ENCODE measurements at places on chromosomes 1 and 21. TPM values are rescaled to one million over a fixed set of nuclear protein-coding genes. Genes with fewer than 3 reads are reported as not detected.

DNA sequence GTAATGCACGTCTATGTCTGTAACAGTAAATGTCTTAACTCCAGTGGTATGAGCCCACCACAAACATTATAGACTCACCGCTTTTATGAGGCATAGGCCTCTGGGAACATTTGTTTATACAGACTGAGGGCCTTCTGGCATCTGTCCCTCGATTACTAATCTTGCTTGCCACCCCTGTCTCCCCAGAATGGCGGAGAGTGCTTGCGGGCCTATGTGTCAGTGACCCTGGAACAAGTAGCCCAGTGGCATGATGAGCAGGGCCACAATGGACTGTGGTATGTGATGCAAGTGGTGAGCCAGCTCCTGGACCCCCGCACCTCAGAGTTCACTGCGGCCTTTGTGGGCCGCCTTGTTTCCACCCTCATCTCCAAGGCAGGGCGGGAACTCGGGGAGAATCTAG lies 18.3 kb upstream of the SHISA4 start:
- DNase-seq: peak; percentile 93

GRCh38 chr1:220575718-220576497 lies 48.0 kb downstream of the MARK1 start:
- no peak for DNase-seq

DNA sequence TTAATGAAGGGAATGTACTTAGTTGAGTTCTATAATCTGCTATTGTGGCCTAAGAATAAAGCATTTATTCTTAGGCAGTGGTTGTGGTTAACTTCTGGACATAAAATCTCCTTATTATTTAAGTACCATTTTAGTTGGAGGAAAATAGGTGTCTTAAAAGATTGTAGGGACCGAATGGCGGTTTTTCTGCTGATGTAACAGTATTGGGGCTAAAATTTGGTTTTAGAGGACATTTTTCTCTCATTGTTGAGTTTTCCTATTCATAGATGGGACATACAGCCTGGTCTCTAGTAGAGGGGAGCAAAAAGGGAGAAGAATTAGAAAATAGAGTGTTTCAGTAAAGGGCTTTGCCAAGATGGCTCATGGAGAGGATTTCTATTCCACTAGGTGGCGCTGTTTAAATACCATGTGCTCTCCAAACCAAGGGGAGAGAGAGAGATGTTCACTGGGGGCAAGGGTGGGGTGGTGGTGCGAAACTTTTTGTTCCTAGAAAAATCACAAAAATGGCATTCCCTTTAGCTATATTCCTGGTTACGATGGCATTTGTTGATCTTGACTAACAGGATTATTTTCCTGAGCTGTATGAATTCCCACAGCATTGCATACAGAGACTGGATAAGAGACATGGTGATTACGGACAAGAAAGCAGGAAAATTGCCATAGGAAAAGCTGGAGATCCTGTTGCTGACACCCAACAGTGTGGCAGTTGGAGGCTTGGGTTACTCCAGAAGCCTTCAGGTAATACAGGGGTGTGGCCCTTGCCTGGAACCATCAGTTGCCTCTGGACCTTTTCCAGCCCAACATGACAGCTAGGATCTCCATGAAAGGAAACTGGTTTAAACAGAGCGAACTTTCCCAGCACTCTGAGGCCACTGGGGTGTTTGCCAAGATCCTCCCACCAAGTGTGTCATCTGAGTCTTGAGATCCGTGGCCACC lies 18.2 kb upstream of the FCGR2A start:
- peak; percentile 82 for DNase-seq

DNA sequence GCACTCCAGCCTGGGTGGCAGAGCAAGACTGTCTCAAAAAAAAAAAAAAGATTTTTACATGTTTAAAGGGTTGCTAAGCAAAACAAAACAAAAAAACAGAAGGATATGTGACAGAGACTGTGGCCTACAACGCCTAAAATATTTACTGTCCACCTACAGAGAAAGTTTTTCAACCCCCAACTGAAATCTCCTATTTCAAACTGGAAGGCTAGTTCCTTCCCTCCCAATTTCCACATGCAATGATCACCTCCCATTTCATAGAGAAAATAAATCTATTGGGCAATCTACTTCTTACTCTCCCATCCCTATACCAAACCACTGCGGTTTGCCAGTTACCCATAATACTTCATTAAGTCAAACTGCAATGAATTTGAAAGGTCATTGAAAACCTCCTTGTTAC lies 74.2 kb downstream of the ST3GAL3 start:
- peak; percentile 61 for DNase-seq

GRCh38 chr1:20229171-20229570 lies 42.9 kb upstream of the PLA2G2C start:
- DNase-seq: no peak

CLDN8 gene
- not detected for total RNA-seq

ARHGAP30 gene
- not detected for total RNA-seq

RGSL1 gene
- not detected for total RNA-seq

CD1E gene
- not detected for total RNA-seq

KCNH1 gene
- total RNA-seq: 2.8 TPM

ADAMTS1 gene
- total RNA-seq: 58.6 TPM
